ENCODE measurements at places on chromosomes 6 and 20.

GRCh38 chr6:8513174-8513573 lies 77.8 kb upstream of the SLC35B3 start:
- DNase-seq = no peak

- no peak for DNase-seq
Measured at GRCh38 chr20:53252002-53252401, 279.8 kb downstream of the TSHZ2 start.

GRCh38 chr6:107064579-107065065 lies 36.6 kb downstream of the MTRES1 start:
- DNase-seq = no peak

DNA sequence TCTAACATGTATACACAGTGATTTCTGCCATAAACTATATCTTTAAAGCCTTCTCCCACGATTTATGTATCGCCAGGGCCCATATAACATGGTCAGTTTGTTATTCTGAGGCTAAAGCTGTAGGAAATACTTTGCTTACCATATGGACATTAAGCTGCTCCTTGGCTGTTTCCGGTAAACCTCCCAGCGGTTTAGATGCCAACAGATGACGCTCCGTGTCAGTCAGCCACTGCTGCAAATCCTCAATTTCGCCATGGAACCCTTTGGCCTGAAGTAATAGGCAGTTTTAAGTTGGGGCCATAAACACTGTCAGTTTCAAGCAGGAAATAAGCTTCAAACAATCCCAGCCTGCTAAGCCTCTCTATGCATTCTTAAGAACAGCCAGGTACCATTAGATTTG lies 145.4 kb downstream of the DST start:
- DNase-seq = no peak

DNA sequence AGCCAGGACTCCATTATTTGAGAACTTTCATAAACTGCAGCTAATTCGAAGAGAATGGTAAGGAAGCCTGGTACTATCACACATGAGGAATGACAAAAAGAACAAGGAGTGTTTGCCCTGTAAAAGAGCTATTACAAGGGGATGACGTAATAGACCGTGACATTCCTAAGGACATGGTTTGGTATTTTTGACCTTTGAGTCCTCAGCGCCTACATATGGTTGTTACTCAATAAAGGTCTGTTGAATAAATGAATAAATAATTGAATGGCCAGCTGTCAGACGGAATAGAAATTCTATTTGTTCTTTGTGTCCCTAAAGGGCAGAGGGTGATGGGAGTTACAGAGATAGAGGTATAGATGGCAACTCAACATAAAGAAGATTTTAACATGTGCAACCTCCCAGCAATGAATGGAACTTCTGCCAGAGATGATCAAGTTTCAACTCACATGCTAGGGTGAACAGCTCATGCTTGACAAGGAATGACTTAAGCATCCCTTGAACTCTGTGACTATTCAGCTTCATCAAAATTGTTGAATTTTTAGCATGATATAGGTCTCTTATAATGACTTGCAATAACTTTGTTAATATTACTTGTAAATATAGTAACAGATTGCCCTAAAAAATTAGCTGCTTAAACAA lies 115.4 kb downstream of the TENT5A start:
- no peak for DNase-seq

- no peak for DNase-seq
Measured at GRCh38 chr20:24670341-24670872, 201.0 kb downstream of the SYNDIG1 start.

- no peak for DNase-seq
Measured at GRCh38 chr6:134004714-134005113, 47.7 kb downstream of the SLC2A12 start.

GRCh38 chr20:32012159-32012688 lies 2.0 kb downstream of the CCM2L start:
- DNase-seq = no peak

DNA sequence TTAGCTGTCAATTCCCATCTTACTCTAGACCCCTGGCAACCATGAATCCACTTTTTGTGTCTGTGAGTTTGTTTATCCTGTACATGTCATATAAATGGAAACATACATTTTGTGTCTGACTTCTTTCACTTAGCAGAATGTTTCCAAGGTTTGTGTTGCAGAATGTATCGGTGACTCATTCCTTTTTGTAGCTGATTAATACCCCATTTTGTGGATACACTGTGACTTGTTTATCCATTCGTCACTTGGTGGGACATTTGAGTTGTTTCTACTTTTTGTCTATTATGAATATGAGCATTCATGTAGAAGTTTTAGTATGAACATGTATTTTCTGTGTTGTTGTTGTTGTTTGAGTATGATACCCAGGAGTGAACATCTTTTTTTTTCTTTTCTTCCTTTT lies 21.4 kb downstream of the CDYL start:
- no peak for DNase-seq

DNA sequence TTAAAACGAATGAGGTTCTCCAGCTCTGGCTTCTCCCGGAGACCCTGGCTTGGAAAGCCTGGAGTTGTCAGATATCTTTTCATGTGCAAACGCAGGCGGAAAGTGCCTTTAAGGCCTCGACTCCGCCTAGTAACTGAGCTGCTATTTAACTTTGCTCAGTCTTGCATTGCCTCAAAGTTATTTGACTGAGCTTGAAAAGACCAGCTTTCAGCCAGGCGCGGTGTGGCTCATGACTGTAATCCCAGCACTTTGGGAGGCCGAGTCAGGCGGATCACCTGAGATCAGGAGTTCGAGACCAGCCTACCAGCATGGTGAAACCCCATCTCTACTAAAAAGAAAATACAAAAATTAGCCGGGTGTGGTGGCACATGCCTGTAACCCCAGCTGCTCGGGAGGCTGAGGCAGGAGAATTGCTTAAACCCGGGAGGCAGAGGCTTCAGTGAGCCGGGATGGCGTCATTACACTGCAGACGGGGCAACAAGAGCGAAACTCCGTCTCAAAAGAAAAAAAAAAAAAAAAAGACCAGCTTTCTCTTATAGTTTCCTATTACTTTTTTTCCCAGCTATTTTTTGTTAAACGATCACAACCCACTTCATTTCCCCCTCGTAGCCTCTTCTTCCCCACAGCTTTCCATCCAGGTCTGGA lies 1.9 kb downstream of the GCNT2 start:
- no peak for DNase-seq

DNA sequence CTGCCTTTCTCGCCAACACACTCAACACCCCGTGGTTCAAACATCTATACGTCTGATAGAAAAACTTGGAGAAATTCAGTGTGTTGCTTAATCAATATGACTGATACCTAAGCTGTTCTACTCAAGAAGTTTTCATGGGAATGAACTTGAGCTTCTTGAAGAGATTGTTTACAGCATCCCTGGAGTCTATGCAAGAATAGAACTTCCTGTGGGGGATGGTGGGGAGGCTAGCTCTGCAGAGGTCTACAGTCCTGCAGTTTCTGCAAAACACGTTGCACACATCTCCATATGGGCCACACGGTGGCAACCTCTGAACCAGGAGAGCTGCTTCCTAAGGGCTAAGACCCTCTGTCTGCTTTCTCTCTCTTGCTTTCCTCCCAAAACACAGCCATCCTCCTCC lies 32.7 kb upstream of the FANCE start:
- no peak for DNase-seq

DNA sequence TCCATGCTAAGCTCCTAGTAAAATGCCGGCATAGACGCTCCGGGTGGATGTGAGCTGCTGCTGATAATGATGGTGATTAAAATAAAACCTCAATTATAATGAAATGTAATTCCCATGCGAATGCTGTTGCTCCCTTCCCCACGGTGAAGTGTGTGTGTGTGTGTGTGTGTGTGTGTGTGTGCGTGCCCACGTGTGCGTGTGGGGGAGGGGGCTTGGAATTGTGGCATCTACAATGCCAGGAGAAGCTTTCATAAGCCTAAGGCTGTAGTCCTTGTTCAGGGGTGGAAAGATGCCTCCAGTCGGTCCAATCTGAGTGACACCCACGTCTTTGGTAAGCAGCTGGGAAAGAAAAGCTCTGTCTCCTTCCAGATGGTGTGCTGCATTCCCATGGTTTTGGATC lies 137.9 kb downstream of the CDH26 start:
- DNase-seq = no peak

- DNase-seq = no peak
Measured at GRCh38 chr6:70008189-70008588, 141.8 kb downstream of the COL19A1 start.

- no peak for DNase-seq
Measured at GRCh38 chr6:64955435-64955848, 751.6 kb downstream of the EYS start.

DNA sequence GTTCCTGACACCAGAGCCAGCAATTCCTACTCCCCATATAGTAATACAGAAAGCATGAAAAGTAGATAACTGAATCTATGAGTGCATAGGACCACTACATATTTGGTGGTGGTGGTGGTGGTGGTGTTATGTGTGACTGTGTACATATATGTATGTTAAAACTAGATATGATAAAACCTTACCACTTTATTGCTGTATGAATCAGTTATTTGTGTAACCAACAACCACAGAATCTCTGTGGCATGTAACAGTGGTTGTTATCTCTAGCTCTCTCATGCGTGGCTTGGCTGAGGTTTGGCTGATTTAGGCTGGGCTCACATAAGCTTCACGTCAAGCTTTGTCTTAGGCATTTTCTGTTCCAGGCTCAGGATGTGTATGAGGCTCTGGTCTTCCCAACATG lies 55.7 kb downstream of the PLCB1 start:
- no peak for DNase-seq

DNA sequence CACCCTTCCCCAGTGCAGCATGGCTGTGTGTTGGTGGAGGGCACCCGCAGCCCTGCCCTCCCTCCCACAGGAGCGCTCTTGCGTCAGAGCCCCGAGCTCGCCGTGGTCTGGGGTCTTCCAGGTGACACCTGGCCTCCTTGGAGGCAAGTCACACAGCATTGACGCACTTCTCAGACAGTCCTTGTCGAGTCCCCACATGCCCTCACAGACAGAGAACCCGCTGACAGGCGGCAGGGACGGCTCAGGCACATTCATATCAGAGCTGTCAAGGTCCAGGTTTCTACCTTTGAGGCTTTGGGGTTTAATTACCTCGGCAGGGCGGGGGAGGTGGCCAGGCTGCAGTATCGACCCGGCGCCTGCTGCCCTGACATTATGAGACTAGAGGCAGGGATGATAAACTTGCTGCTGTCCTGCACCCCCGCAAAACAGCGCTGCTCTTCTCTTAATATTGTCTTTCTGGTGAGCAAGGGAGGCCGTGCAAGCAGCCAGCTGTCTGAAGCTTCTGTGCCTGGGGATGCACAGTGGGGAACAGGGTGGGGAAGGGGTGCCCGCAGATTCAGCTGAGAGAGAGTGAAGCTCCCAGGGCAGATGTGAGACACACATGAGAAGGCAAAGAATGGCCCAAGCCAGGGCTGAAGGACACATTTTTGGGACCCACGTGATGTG lies 4.7 kb downstream of the NPEPL1 start:
- no peak for DNase-seq

DNA sequence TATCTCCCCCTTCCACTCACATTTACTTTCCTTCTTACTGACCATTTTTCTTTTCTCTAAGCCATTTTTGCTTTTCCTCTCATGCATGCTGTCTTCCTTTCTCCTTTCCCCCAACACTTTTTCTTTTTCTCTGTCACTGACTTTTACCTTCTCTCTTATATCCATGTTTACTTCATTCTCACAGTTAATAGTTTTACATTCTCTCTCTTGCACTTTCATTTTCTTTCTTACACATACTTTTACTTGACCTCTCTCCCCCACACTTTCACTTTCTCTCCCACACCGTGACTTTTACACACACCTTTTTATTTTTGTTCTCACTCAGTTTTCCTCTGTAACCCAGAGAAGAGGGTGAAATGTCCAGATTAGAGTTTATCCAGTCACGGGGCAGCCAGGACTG lies 636.3 kb downstream of the PTPRT start:
- DNase-seq = no peak

DNA sequence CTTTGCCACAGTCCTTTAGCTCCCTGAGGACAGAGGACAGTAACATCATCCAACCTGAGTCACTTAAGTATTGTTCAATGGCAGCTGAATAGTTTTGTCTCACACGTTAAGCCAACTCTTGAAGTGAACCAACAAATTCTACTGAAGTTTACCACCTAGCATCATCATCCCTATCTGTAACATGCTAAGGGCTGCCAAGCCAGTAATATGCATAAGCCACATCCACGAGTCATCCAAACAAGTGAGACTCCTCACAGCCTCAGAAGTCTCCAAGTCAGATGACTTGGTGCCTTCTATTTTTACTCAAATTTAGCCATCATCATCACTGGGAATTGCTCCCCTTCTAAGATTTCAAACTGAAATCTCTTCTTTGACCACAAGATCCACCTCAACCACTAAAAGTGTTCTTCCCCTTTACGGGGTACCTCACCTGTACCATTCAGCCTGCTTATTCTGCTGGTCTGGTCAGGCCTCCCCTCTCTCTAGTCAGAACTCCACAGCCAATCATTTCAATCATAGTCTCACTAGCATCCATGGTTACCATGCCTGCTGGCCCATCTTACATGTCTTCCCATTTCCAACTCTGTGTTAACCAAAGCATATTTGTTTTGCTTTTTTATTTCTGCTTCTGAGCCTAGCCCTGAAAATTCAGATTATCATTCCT lies 73.7 kb downstream of the DTNBP1 start:
- DNase-seq = no peak

GRCh38 chr6:80930376-80930775 lies 822.1 kb downstream of the TENT5A start:
- DNase-seq = no peak

DNA sequence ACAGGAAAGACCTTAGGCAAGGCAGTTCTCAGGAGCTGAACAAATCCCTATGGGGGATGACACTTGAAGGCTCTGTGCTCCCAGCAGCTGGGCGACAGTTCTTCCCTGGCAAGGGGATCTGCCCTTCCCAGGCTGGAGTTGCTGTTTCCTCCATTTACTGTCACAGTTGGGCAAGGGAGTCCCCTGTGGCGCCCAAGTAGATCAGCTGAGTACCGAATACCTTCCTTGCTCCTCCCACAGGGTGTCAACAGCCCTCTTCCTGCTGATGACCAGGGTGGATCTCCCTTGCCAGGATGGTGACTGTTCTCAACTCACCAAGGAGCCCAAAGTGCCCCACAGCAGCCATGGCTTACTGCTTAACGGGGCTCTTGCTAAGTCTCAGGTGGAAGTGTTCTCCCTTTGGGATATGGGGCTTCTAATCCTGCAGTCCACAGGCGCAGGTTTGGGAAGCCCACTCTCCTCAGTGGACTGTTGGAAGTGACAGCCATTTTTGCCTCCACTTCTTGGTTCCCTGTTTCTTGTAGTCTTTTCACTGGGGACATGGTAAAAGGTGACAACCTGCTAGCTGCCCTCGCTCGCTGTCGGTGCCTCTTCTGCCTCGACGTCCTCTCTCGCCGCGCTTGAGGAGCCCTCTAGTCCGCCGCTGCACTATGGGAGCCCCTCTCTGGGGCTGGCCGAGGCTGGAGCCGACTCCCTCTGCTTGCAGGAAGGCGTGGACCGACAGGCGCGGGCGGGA lies 5.7 kb upstream of the PSMG4 start:
- no peak for DNase-seq

DNA sequence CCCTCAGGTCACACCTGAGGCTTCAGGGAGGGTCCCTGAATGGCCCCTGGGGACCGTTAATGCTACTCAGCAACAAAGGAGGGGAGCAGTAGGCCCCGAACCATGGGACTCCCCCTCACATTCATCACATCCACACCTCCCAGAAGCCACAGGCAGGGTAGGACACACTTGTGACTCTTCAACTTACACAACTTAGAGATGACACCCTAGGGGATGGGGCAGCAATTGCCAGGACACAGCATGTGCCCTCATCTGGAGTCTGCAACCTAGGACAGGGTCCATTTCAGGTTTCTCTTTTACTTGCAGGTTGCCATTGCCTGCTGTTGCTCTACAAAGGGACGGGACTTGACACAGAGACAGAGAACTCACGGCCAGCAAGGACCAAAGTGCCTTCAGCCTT lies 770 bp downstream of the ULBP3 start:
- no peak for DNase-seq

GRCh38 chr6:133101790-133102189 lies 139.4 kb upstream of the EYA4 start:
- no peak for DNase-seq
